HCT116 (cell line): ENCODE measurements at places on chromosomes 2 and 18.

GRCh38 chr18:12597760-12598159 lies 60.1 kb downstream of the SPIRE1 start:
- peak; percentile 47 for DNase-seq

GRCh38 chr2:71223767-71224333 lies 3.1 kb downstream of the PAIP2B start:
- DNase-seq = peak; percentile 47

- no peak for DNase-seq
These were observed 37.3 kb downstream of the FER1L5 start for GRCh38 chr2:96679848-96680247.

- no peak for DNase-seq
These were observed 308.5 kb downstream of the NRXN1 start for GRCh38 chr2:50723286-50723938.

DNA sequence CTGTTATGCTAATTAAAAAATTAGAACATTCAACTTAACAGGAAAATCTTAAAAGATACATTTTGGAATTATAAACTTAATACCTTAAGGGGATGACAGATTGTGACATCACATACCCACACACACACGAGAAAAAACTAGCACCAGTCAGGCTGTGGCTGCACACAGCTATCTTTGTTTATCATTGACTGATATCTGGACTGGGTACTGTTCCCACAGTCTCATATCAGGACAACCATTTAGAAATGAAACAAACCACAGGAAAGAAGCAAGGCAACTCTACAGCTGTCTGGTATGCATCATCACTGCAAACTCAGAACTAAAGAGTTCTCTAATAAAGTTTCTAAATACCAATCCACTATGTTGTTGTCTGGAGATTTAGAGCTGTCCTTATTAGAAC lies 210.9 kb upstream of the SMAD7 start:
- no peak for DNase-seq

GRCh38 chr2:22604136-22604535 lies 780.8 kb upstream of the KLHL29 start:
- DNase-seq = no peak

- DNase-seq = no peak
These were observed 136.1 kb downstream of the DNER start for GRCh38 chr2:229578052-229578846.

- DNase-seq = no peak
These were observed 600.6 kb downstream of the RNF144A start for GRCh38 chr2:7517851-7518250.

- DNase-seq = no peak
These were observed 48.9 kb downstream of the FSIP2 start for GRCh38 chr2:185787227-185788145.

DNA sequence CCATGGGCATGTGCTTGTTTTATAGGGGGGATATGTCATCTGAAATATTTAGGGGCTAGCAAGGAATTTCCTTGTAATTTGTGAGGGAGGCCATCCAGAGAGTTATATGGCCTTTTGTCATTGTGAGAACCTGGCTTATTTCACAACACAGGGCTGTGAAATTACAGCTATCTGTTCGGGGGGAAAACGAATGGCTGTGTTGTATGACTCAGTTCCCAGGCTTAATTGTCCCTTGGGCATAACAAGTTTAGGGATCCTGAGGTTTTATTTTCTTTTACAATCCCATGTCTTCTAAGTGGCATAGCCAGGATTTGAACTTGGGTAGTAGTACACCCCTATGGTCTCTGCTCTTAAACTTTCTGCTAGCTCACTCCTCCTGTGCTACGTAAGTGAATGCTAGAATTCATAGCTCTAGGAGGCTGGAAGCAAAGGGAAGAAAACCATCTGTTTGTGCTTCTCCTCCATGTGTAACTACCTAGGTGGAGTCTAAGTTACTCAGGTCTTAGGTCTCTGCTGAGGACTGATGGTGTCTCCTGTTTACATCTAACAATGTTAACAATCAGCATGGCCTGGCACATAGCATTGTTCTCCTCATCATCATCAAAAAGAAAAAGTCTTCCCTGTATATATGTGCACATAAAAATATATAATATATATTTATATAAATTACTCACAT lies 53.8 kb downstream of the SKA1 start:
- no peak for DNase-seq
